ENCODE measurements at places on chromosomes 13 and 19.
A peak's percentile ranks its signal among the peaks of the same experiment; 100 is the strongest.

- DNase-seq, result no peak
Observed at GRCh38 chr19:35392742-35393715, 22.2 kb downstream of the GPR42 start.

DNA sequence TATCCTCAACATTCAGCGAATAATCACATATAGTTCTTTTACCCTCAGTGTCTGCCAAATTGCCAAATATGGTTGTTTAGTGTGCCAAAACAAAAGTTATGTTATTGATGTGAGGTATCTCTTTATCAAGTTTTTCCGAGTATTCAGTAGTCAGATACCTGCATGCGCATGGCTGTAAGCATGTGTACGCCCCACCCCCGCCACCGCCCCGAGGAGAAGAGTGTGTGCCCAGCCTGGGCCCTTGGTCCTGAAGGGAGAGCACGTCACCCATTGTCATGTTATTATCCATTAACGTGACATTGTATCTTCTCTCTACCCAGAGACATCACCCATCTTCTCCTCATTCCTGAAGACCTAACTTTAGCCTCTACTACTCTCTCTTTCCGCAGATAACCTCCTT, 147.0 kb downstream of the SHISA2 start:
- no peak for DNase-seq

GRCh38 chr19:47047763-47048405, 540 bp downstream of the TMEM160 start:
- DNase-seq, result peak; percentile 96

DNA sequence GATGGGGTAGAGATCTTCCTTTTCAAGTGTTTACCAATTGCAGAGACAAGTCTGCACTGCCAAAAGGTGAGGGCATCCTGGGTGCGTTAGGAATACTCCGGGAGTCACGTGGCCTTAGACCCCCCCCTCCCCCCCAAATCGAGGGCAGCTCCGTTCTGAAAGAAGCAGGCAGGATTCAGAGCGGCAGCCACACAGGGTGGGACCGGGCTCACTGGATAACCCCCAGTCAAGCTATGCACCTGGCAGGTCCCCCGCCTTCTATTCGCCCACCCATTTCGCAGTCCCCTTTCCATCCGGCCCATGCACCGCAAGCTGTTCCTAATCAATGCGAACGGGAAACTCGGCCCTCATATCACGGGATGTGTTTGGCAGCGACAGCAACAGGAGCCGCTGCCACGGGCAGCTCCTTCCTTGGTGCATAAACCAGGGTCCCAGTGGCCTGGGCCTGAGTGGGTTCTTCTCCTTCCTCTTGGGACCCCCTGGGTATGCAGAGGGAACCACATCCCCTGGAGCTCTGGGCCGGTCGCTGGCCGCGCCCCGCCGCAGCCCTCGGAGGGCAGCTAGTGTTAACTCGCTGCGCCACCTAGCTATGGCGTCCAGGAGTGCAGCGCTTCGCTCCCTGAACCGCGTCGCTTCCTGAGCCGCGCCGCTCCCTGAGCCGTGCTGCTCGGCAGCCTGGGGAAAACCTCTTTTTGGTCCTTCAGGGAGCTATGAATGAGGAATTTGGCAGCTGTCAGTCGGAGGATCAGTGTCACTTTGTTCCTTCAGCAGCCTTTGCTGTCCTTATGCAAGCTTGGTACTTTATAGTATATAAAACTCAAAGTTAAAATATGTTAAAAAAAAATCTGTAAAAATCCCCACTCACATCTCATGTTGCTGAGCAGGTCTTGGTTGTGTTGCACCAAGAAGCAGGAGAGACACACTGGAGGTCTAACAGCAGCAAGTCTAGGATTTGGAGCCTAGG, 41.4 kb downstream of the LYL1 start:
- DNase-seq, result peak; percentile 95

- no peak for DNase-seq
Observed at GRCh38 chr13:24224232-24224680, 63.7 kb downstream of the SPATA13 start.

DNA sequence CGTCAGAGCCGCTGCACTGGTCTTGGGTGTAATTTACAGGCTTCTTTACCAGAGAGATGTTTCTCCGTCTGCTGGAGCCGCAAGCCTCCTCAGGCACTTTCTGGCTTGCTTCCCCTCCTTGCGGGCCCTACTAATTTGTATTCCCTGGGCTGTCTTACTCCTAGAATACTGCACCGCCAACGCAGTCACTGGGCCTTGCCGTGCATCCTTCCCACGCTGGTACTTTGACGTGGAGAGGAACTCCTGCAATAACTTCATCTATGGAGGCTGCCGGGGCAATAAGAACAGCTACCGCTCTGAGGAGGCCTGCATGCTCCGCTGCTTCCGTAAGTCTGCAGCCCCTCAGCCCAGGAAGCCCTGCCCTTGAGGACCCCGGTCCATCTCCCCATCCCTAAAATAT, 14.1 kb upstream of the C19orf33 start:
- DNase-seq, result peak; percentile 62

- DNase-seq, result peak; percentile 13
Observed at GRCh38 chr13:112169941-112170822, 103.2 kb downstream of the SOX1 start.

DNA sequence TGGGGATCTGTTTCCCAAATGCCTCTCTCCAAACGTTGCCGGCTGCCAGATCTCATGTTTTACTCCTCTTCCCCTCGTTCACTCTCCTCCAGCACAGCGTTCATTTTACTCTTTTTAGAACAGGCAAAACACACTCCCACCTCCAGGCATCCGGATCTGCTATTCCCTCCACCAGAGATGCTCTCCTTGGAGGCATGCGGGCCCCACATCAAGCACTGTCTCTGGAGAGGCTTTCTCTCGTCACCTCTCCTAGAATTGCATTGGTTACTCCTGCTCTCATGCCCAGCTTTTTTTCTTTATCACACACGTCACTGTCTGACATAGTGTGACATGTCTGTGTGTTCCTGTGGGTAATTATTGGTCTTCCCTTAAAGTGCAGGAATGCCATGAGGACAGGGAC, 20.1 kb upstream of the MYADM start:
- DNase-seq, result peak; percentile 23

- no peak for DNase-seq
Observed at GRCh38 chr13:64937302-64937701, 2292.8 kb downstream of the PCDH9 start.

DNA sequence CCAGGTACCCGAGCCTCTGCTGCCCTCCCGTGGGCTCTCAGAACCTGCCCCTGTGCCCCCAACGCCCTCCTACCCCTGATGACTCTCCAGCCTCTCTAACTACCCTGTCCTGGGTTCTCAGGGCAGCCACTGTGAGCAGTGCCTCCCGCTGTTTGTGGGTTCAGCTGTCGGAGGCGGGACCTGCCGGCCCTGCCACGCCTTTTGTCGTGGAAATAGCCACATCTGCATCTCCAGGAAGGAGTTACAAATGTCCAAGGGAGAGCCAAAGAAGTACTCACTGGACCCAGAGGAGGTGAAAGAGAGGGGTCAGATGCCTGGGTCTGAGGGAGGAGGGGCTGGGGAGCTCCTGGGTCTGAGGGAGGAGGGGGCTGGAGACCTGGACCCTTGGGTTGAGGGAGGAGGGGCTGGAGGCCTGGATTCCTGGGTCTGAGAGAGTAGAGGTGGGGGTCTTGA, 20.0 kb downstream of the CNFN start:
- DNase-seq, result no peak

DNA sequence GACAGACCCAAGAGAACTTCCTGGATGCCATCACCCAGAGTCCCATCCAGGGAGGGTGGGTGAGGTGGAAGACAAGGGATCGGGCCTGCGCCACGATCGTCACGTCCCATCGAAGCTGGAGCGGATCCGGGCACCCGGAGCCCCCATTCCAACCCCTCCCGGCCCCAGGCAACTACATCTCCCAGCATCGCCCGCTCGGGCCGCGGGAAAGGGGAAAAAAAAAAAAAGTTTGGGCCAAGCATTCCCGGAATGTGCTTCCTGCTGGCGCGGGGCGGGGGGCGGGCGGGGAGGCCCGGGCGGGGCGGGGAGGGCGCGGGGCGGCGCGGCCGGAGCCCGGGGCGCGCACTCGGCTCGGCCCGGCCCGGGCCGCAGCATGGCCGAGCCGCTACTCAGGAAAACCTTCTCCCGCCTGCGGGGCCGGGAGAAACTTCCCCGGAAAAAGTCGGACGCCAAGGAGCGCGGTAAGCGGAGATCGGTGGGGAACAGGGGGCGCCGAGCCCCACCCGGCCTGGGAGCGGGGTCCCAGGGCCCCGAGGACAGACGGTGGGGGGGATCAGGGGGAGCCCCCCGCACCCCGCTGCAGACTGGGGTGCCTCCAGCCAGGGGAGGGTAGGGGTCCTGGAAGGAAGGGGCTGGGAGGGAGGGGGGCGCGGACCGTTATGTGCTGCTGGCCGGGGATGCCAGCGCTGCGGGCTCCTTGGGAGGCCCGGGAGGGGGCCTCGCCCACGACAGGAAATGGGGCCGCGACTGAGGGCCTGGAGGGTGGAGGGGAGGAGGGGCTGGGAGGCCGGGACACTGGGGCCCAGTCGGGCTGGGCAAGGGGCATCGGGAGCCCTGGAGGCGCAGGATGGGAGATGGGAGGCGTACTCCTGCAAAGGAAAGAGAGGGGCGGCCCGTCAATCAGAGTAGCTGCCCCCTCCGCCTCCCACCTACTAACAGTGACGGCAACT, at the start of gene SYDE1:
Gene SYDE1, plus strand, starts transcription at position 341 of the 950 bp plus-strand sequence. Its CDS starts 33 bp downstream, at position 374.
- no peak for DNase-seq

GRCh38 chr13:75656425-75656989, 20.4 kb downstream of the LMO7 start:
- DNase-seq, result no peak

DNA sequence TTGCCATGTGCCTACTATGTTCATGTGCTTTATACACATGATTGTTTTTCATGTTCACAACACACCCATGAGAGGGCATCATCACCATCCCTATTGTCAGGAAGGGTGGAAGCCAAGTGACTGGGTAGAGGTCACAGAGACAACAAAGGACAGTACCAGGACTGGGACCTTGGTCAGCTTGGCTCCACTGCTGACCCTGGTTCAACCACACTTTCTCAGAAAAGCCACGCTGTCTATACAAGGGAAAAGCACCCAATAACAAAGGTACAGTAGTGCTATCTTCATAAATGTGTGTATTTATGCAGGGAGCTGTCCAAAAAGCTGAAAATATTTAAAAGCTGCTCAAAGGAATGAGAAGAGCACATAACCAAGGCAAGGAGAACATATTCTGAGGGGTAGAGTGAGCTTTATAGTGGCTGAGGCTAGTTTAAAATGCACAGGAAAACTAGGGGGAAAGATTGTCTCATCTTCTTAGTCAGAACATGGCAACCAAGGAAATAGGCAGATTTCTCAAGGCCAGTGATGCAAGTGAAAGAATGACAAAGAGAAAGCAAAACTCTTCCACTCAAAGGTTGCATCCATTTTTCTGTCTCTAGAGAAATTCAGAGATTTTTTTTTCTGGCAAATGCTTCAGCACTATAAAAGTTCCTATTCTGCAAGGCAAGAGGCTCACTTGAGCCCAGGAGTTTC, 415.0 kb downstream of the FOXO1 start:
- no peak for DNase-seq

DNA sequence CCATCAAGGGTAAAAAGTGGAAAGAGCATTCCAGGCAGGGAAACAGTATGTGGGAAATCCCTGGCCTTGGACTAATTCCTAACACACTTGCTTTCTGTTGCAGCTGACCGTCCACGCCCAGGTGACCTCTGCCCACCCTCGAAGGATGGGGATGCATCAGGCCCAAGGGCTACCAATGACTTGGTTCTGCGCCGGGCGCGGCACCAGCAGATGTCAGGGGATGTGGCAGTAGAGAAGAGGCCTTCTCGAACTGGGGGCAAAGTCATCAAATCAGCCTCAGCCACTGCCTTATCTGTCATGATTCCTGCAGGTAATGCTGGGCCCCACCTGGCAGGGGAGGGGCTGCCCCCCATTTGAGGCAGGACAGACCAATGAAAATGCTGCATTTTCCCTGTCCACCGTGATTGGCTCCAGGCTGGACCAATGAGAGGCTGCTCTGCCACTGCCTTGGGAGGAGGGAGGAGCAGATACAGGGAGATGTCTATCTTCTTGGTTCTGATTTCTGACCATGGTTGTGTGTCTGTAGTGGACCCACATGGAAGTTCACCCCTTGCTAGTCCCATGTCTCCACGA, 12.6 kb downstream of the DNASE2 start:
- no peak for DNase-seq

GRCh38 chr19:18735324-18735723, 51.8 kb downstream of the CRTC1 start:
- no peak for DNase-seq

GRCh38 chr13:64327505-64328194, 2902.5 kb downstream of the PCDH9 start:
- DNase-seq, result no peak

GRCh38 chr19:48085904-48086864, 24.4 kb downstream of the PLA2G4C start:
- peak; percentile 53 for DNase-seq

- DNase-seq, result peak; percentile 67
Observed at GRCh38 chr19:1624458-1624857, 19.2 kb upstream of the UQCR11 start.

DNA sequence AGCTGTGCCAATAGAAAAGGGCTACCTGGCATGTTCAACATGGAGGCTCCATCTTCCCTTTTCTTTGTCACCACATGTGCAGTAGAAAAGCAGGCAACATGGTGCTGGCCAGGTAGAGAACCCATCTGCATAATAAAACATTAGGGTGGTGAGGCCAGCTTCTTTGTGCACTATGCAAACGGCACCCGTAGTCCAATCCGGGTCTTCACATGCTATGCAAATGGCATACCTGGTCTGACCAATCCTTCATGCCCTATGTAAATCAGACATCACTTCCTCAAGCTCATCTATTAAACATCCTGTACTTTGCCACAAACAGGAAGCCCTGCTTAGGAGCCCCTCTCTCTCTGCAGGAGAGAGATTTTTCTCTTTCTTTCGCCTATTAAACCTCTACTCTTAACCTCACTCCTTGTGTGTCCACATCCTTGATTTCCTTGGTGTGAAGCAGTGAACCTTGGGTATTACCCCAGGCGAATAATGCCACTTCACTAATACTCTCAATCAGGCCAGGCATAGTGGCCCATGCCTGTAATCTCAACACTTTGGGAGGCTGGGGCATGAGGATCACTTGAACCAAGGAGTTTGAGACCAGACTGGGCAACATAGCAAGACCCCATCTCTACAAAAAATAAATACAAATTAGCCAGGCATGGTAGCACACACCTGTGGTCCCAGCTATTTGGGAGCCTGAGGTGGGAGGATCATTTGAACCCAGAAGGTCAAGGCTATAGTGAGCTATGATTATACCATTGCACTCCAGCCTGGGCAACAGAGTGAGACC, 111.3 kb upstream of the MRI1 start:
- no peak for DNase-seq

DNA sequence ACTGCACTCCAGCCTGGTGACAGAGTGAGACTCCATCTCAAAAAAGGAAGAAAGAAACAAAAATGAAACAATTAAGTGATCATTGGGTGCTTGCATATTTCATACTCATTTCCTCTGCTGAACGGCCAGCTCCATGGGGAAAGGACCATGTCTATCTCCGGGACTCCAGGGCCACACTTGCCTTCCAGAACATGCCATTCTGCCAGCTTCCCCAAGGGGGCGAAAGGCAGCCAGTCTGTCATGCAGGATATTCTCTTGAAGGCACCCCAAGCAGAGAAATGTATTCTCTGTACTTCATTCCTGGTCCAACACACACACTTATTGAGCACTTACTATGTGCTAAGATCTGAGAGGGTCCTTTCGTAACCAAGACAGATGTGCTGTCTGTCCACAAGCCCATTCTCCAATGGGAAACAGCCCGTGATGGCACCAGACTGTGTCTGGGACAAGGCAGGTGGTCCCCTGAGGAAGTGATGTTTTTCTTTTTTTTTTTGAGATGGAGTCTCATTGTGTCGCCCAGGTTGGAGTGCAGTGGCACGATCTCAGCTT, 10.2 kb upstream of the CARM1 start:
- DNase-seq, result no peak

GRCh38 chr19:47794526-47794925, 9.8 kb downstream of the TPRX1 start:
- DNase-seq, result no peak

Measured in head of caudate nucleus (tissue), 42 donors.